ENCODE measurements at places on chromosomes 1 and 21. TPM values are rescaled to one million over a fixed set of nuclear protein-coding genes. Genes with fewer than 3 reads are reported as not detected.

- H3K4me3 ChIP-seq: peak within 1 kb of the TSS; percentile 68
- H3K4me1 ChIP-seq: no peaks in the 10 kb centered on the region
- DNase-seq: no peak
- peak within 1 kb of the TSS; percentile 83 for H3K27ac ChIP-seq
- no peaks in the 10 kb centered on the region for H3K27me3 ChIP-seq
Measured at GRCh38 chr1:53946252-53947171, at the start of gene LRRC42. Gene LRRC42, plus strand, starts transcription at chr1:53946350. Its CDS starts 5,650 bp downstream, at chr1:53952000.

GRCh38 chr1:161816201-161816600, 50.1 kb downstream of the ATF6 start:
- H3K36me3 ChIP-seq: no peaks in the 10 kb centered on the region
- no peak overlapping the region for H3K4me3 ChIP-seq
- no peaks in the 10 kb centered on the region for H3K4me1 ChIP-seq
- H3K27me3 ChIP-seq: no peaks in the 10 kb centered on the region
- DNase-seq: no peak
- no peak overlapping the region for H3K27ac ChIP-seq

GRCh38 chr1:200368556-200368955, 41.3 kb downstream of the ZNF281 start:
- DNase-seq: no peak
- no peaks in the 10 kb centered on the region for H3K4me1 ChIP-seq
- no peaks in the 10 kb centered on the region for H3K27me3 ChIP-seq

IGSF5 gene
- 0.98 TPM for total RNA-seq
